ENCODE measurements at places on chromosomes 3 and 15.

DNA sequence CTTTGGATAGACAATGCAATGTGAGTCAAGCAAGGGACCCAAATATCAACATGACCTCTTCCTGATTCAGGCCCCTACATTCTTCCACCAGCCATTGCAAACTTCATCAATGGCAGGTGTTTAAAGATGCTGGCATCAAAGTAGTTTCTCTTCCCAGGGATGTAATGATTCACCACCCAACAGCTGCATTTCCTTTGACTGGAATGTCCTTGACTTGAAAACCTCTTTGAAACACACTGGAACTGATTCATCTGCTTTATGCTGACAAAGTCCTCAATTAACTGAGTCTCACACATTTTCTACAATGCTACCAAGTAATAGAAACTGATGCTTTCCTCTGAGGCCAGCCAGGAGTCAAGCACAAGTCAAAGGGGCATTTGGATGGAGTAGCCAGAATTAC, 385.5 kb downstream of the GBE1 start:
- DNase-seq, result no peak

DNA sequence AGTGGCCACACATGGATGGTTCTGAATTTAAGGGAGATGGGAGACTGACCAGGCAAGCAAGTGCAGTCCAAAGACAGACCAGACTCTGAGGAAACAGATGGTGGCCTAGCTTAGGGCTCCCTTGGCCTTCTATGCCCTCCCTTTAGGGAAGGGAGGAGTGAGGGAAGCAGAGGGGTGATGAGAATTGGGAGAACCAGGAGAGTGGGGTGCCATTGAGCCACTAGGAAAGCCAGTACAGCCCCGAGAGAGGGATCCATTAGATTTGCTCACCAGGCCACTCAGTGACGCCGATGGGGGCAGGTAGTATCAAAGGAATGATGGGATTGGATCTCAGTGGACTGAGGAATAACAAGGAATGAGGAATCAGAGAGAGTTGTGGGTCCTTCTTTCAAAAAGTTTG, 30.4 kb upstream of the HERC1 start:
- DNase-seq, result no peak

DNA sequence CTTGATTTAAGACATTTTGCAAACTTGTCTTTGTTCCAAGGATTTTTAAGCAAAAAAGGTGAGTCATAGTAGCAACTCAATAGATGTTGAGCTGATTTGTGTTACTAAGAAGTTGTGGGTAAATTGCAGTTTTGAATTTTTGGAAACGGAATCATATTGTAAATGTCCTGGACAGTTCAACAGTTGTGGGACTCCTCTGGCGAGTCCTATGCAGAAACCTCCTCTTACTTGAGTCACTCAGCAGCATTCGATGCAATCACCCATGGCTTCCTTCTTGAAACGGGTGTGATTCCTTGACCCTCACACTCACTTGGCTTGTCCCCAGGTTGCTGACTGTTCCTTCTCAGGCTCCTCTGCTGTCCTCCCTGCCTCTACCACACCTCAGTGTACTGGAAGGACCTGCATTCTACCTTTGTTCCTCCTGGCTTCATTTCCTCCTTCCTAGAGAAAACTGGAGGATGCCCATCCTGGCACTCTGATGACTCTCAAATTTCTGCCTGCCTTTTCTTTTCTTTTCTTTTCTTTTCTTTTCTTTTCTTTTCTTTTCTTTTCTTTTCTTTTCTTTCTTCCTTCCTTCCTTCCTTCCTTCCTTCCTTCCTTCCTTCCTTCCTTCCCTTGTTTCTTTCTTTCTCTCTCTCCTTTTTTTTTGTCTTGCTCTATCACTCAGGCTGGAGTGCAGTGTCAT, 52.8 kb upstream of the DGKG start:
- DNase-seq, result no peak

GRCh38 chr3:37093481-37093880, 80.9 kb downstream of the LRRFIP2 start:
- no peak for DNase-seq

All from stimulated activated CD8-positive, alpha-beta memory T cell treated with anti-CD3 and anti-CD28 coated beads, Interleukin-7, amount 100 ng/mL, for 48 hours (primary cell).